ENCODE measurements at places on chromosomes 5 and 9.

DNA sequence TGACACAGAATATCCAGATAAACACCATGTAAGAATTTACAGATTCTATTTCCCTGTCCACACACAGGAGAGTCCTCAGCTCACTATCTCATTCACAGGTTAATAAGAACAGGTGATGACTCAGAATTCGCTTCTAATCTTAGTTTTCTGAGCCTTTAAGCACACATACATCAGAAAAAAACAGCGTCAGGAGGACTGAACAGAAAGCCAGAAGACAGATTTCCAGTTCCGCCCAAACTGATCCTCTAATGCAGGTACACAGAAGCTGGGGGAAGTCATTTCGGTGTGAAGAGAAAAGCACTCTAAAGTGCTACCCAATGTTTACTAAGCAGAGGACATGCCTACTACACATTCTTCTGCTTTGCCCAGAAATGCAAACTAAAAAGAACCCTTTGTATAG, 1.6 kb downstream of the CEMIP2 start:
- no peak for DNase-seq

GRCh38 chr5:172038167-172038566, 31.7 kb upstream of the FBXW11 start:
- DNase-seq, result no peak

- no peak for DNase-seq
Measured at GRCh38 chr9:86406366-86406765, 52.2 kb upstream of the TUT7 start.

DNA sequence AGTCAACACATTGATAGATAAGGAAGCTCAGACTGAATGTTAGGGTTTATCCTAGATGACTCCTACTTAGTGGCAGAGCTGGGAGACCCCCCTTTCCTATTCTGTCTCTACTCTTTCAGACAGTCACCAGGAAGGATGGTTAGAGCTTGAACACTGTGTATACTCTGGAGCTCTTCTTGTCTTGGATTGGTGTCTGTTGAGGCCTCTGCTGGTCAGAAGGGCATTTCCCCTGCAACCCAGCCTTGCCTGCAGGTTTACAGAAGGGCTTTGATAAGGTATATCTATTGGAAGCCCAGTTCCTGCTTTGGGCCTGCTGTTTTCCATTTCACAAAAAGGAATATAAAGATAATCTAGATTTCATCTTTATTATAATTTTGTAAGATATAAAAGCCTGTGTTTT, 71.8 kb downstream of the KDM4C start:
- DNase-seq, result no peak

DNA sequence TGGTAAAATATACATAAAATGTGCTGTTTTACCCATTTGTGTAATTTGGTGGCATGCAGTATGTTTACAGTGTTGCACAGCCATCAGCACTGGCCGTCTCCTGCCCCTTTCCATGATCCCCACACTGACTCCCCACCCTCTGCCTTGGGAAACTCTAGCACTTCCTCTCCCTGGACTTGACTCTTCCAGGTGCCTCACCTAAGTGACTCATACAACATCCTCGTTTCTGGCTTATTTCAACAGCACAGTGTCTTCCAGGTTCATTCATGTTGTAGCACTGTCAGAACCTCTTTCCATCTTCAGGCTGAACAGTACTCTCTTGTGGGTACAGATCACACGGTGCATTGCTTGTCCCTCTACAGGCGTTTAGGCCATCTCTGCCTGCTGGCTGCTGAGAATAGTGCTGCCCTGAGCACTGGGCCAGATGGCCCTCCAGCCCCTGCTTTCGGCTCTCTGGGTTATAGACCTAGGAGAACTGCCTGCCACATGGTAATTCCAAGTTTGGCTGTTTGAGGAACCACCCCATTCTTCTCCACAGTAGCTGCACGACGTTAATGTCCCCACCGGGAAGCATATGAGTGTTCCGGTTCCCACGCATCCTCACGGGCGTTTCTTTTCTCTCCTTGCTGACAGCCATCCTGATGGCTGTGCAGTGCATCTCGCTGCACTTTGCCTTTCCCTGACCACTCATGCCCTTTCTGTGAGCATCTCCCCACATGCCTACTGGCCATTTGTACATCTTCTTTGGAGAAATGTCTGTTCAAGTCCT, 211.8 kb downstream of the FANCC start:
- no peak for DNase-seq

DNA sequence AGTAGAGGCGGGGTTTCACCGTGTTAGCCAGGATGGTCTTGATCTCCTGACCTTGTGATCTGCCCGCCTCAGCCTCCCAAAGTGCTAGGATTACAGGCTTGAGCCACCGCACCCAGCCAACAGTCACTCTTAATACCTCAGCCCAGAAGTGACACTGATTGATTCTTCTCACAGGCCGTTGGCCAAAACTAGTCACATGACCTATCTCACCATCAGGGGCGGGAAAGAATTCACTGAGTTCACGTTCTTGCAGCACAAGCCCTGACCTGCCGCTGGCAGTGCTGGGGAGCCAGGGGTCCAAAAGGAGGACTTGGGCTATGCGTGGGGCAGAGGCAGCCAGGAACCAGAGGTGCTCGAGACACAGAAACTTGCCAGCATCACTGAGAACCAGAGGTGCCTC, 55.0 kb upstream of the CPLX2 start:
- no peak for DNase-seq

DNA sequence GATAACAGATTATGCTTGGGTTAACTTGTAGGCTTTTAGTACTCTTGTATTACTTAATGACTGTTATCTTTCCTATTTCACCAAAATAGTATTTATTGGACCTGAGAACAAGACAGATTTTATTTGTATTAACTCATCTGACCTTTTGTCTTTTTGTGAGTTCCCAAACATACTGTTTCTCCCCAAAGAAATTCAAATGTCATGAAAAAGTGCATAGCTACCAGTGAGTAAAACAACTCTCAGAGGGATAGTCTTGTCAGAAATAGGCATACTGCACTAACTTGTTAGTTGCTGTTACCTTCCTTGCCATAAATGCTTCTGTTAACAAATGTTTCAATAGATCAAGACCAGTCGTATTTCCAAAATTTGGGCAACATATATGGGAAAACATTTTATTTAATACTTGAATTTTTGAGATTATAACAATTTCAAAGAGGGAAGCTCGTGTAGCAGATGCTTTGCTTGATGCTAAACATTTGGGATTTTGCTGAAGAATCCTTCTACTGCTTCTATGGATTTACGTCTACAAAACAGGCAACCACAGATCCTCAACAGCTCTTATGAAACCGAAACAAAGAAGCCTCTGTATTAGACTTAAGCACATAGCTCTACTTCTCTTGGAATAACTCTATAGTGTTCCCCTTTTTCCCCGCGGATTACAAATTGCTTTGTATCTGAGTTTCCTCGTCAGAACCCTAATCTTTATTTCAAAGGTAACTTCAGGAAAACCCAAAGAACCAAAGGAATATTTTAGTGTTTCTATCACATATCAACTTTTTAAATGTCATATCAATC, 248.8 kb downstream of the MCTP1 start:
- DNase-seq, result no peak
